ENCODE measurements at places on chromosomes 12 and 14. TPM values are rescaled to one million over a fixed set of nuclear protein-coding genes. Genes with fewer than 3 reads are reported as not detected.

DNA sequence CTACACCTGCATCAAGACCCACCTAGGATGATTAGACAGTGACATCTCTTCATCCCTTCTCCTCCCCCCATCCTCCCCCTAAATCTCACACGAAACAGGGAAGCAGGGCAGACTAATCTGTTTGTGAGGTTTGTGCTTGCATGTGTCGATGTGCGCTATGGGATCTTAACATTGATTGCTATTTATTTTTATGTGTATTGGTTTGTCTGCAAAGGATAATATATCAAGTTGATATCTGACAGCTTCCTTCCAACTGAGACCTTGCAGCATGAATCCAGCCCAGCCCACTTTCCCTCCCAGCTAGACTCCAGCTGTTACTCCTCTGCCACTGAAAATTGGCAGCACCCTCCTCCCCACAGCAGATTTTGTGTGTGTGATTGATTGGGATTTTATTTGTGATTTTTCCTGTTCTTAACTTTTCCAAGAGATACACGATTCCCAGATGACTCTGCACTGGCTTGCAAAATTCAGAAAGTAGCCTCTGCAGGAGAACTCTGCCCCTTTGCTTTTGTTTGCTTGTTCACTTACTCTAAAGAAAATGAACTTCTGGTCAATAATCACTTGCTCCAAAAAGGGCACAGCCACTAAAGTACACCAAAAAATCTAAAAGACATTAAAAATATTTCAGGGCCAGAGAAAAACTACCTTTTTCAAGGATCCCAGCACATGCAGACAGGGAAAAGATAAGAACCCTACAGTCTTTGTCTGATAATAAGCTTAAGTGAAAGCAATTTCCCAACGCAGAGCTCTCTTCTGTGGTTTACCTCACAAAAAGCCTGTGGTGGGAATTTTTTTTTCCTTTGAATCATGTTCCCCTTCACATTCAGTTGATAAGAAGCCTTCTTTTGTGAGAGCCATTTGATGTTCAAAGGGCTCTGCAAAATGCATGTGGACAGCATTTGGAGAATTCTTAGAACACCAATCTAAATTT lies 222.1 kb downstream of the RPS29 start:
- DNase-seq: no peak

- DNase-seq: no peak
These were observed 7.0 kb upstream of the UBC start for GRCh38 chr12:124921200-124922031.

- DNase-seq: no peak
These were observed 182.1 kb upstream of the OTX2 start for GRCh38 chr14:56992332-56992820.

- DNase-seq: no peak
These were observed 288.6 kb upstream of the PWP1 start for GRCh38 chr12:107396991-107397390.

NOC4L gene
- polyA plus RNA-seq: 28.4 TPM
